Foreskin melanocyte (primary cell): ENCODE measurements at places on chromosomes 2 and 18.
A peak's percentile ranks its signal among the peaks of the same experiment; 100 is the strongest.

DNA sequence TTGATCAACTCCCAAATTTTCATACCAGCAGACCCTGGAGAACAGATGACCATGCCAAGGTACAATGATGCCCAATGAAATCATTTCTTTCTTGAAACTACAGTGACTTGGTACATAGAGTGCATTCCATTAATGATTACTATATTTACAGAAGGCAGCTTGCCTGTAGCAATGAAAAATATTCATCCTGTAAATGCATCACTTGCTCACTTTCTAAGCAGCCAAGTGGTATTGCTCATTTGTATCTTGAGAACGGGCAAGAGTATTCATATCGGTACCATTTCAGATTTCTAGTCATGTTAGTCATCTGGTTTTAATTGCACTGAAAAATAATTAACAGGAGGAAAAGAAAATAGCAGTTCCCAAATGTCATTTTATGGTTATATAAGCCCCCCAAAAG, 59.6 kb downstream of the VIL1 start:
- no peak for DNase-seq

GRCh38 chr2:80429251-80429650, 124.7 kb upstream of the LRRTM1 start:
- DNase-seq: no peak

DNA sequence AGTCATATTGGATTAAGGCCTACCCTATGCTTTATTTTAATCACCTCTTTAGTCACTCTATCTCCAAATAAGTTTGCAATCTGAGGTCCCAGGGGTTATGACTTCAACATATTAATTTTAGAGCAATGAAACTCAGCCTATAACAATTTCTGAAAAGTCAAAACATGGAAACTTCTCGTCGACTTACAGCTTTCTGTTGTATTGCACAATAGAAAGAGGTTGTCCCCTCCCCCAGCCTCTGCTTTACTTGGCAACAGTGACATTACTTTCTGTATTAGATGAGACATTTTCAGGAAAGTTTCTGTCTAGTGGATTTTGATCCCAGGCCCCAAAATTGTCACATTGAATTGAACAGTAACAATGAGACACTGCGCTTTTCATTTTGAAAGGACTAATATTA, 326.4 kb downstream of the THSD7B start:
- DNase-seq: no peak

- peak; percentile 62 for DNase-seq
Measured at GRCh38 chr2:225002039-225002655, 40.1 kb downstream of the DOCK10 start.
